Caco-2 (cell line): ENCODE measurements at places on chromosomes 1 and 21. TPM values are rescaled to one million over a fixed set of nuclear protein-coding genes. Genes with fewer than 3 reads are reported as not detected.

Gene FBLIM1
- 3.6 and 5.5 TPM in 2 replicates for total RNA-seq

DNA sequence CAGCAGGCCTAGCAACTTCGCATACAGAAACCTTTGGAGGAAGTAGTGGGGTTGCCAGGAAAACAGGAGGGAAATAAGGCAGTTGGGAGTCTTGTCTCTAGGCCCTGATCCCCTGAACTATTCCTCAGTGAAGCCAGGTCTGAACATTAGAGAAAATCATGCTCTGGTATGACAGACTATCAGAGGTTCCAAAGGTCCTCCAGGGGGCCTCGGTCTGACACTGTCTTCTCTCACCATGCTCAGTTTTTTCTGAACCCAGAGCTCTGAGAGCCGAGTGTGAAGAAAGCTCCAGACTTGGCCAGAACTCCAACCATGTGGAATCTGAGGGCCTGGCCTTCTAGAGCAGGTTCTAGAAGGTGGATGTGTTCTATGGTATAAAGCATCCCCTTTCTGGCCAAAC is 4.0 kb downstream of the TOMM40L start:
- peaks cover 5% of the 10 kb centered on the region; the same call in 1 of the 2 replicates for H3K36me3 ChIP-seq
- no peaks in the 10 kb centered on the region for H3K27me3 ChIP-seq
- DNase-seq, result no peak

- peak overlapping the region; percentile 91 for H3K27ac ChIP-seq
- no peaks in the 10 kb centered on the region for H3K27me3 ChIP-seq
- H3K4me1 ChIP-seq, result peaks cover 26% of the 10 kb centered on the region
- peak overlapping the region; percentile 24 for H3K4me3 ChIP-seq
- peak; percentile 89 for DNase-seq
These were observed 17.9 kb upstream of the ETV3 start for GRCh38 chr1:157156058-157156541.

Gene ANKRD34A
- total RNA-seq, result 0.19 and 0.77 TPM in 2 replicates

GRCh38 chr1:197919346-197920066 is 2.3 kb downstream of the LHX9 start:
- no peak for DNase-seq
- peaks cover 2% of the 10 kb centered on the region; the same call in 1 of the 2 replicates for H3K27me3 ChIP-seq
- no peak overlapping the region for H3K27ac ChIP-seq
- peaks cover 14% of the 10 kb centered on the region; the same call in 1 of the 2 replicates for H3K4me1 ChIP-seq
- no peak overlapping the region for H3K4me3 ChIP-seq

- H3K4me1 ChIP-seq, result no peaks in the 10 kb centered on the region
- H3K36me3 ChIP-seq, result no peaks in the 10 kb centered on the region
- H3K27me3 ChIP-seq, result no peaks in the 10 kb centered on the region
These were observed 646.9 kb downstream of the USP25 start for GRCh38 chr21:16376673-16377072.

DNA sequence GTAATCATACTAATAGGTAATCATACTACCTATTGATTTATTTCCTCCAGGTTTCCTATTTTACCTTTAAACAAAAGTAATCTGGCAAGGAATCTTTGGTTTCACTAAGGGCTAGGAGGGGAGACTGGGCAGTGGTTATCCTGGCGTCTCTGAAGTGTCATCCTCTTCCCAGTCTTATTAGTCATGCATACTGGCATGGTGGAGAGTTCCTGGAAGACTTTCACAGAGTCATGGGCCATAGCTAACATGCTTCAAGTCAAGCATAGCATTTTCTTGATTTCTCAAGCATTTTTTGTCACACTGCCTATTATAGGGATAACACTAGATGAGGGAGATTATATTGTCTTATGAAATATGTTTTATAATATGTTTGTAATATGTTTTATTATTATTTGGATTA is 64.0 kb upstream of the ASB17 start:
- H3K4me3 ChIP-seq, result no peak overlapping the region
- no peak overlapping the region for H3K27ac ChIP-seq
- no peaks in the 10 kb centered on the region for H3K4me1 ChIP-seq
- no peak for DNase-seq
- H3K27me3 ChIP-seq, result no peaks in the 10 kb centered on the region
- no peaks in the 10 kb centered on the region for H3K36me3 ChIP-seq
